ENCODE measurements at places on chromosomes 1 and 21.
A peak's percentile ranks its signal among the peaks of the same experiment; 100 is the strongest.

DNA sequence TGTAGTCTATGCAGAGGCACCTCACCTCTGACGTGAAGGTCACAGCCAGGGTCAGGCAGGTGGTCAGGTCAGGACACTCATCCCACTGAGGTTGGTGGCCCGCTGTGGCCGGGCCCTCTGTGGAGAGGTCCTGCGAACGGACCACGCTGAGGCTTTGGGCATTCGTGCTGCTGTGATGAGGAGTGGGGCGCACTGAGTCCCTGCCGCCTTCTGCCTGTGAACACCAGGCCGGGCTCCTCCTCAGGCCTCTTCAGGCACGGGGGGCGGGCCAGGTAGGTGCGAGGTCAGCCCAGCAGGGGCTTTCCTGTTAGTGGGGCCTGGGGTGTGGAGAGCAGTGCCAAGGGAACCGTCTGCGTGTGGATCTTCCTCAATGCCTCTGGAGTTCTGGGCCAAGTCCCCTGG lies 39.0 kb downstream of the COQ8A start:
- DNase-seq, result no peak

DNA sequence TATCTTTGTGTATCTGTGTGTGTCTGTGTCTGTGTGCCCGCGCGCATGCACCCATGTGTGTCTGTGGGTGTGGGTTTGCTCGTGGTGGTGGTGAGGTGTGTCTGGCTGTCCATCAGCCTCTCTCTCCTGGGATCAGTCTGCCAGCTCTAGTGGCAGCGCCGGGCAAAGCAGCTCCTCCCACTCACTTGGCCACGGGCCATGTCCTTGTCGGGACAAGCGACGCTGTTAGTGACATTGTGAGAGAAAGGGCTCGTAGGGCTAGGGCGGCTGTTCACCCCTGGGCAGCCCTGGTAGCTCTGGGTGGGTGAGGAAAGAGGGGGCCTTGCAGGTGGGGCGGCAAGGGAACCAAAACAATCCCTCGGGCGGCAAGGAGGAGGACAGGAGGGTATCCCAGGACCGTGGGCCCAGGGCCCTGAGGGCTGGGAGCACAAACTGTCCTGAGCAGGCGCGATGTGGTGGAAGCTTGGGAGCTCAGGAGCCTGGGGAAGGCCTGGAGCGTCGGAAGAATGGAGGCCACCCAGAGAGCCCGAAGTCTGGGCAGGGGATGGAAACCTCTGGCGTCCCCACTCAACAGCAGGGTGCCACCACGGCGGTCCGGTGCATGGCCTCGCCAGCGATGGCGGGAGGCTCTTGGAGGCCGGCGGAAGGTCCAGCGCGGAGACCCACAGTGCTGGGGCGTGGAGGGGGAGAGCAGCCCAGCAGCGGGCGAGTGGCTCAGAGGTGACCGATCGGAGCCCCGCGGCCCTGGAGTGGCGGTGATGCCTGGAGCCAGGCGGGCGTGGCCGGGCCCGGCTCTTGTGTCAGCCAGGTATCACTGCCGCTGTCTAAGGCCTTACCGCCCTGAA lies 140.5 kb downstream of the LIPI start:
- no peak for DNase-seq

DNA sequence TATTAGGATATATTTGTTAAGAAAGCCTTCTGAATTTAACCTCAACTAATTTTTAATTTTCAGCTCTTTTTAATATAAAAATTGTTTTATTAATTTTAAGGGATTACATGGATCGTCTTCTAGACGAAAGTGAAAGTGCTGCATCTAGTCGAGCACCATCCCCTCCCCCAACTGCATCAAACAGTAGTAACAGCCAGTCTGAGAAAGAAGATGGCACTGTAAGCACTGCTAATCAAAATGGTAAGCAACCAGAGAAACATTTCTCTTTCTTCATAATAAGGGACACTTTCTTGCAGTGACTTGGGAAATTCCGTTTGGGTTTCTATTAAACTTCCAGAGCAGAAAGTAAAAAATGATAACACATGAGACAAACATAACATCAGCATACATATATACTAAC lies 56.9 kb downstream of the MIER1 start:
- DNase-seq, result peak; percentile 18

GRCh38 chr1:55321942-55322341 lies 106.8 kb upstream of the USP24 start:
- DNase-seq, result no peak

DNA sequence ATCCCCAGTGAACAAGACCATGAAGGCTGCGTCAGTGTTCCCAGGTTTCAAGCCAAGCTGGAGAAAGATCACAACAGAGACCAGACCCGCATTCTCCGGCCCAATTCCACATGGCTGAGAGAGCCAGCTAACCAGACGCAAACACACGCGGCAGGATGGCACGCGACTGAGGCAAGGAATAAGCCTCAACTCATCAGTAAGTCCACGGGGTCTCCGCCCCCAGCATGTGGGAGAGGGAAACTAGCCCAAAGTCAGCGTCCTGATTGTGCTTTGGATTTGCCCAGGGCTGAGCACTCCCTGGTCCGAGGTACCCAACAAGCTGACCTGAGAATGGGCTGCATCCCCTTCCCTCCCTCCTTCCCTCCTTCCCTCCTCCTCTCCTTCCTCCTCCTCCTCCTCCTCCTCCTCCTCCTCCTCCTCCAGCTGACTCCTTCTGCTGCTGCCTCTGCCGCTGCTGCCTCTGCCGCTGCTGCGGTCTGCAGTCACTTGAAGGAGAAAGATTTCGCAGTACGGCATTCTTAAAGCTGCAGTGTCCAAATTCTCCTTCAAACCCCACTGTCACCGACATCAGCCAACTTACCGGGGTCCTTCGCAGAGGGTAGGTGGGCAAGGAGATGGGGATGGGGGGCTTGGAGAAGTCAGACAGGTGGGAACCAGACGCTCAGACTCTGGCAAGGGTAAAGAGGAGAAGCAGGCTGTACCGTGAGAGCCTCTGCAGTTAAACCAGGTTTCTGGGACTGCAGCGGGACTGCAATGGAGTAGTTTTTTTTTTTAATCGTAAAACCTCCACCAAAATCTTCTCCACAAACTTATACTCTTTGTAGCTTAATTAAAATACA lies 33.0 kb upstream of the H6PD start:
- no peak for DNase-seq

- no peak for DNase-seq
These were observed 494.8 kb downstream of the RWDD3 start for GRCh38 chr1:95728841-95729240.

Data from activated CD4-positive, alpha-beta T cell treated with anti-CD3 and anti-CD28 coated beads for 1 hour (primary cell).